ENCODE measurements at places on chromosomes 7 and 10.

DNA sequence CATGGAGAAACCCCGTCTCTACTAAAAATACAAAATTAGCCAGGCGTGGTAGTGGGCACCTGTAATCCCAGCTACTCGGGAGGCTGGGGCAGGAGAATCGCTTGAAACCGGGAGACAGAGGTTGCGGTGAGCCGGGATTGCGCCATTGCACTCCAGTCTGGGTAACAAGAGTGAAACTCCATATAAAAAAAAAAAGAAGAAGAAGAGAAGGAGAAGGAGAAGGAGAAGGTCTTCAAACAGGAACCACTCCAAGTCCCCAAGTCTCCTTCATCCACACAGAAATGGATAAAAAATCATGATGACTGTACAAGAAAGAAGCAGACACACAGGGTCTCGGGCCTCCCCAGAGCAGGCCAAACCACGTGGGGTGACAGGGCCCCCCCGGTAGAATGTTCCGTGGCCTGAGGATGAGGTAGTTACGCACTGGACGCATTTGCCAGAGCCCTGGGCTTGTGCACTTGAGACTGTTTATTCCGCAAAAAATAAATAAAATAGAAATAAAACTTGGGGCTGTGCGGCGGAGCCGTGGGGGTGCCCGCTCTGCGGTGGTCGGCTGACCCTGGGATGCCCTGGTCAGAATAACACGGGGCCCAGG is 15.8 kb downstream of the VENTX start:
- DNase-seq, result no peak

- no peak for DNase-seq
Measured at GRCh38 chr10:125626671-125627070, 56.3 kb downstream of the TEX36 start.

DNA sequence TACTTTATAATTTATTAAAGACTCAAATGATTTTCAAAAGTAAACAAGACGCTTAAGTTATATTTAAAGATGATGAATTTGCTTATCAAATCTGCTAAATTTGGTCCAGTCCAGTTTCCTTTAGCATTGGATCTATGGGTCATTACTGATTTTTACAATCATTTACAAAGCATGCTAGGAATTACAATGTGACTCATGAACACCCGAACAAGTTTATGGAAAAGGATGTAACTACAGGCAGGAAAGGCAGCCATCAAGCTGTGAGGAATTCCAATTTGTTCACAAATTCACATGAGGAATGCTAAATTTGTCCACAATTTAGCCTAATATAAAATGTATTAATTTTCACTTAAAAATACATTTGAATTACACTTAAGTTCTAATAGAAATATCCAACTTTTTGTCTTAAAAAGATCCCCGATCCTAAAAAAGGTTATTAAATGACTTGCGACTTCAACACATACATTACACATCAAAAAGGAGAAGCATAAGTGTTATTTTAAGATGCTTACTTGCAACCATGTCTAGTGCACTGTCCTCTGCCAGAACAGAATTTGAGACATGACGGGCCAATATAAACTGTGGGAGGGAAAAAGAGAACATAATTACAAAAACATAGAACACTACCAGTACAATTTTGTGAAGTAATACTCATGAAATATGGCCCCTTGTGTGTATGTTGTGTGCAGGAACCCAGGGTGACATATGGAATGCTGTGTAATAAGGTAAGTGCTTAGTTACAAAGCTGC is 194.2 kb upstream of the SLC26A5 start:
- no peak for DNase-seq

DNA sequence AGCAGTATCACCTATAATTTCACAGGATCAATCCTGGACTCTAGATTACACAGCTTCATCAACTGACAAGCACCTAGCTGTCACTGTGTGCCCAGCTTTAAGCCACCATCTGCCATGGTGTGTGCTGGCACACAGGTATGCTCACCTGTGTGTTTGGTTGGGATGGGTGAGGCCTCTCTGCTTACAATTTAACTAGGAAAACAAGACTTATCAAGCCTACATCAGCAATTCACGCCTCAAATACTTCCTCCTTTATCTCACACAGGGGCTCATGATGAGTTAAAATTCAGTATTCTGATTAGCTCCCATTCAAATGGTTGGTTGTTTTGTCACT is 608.2 kb downstream of the PARD3 start:
- DNase-seq, result no peak

DNA sequence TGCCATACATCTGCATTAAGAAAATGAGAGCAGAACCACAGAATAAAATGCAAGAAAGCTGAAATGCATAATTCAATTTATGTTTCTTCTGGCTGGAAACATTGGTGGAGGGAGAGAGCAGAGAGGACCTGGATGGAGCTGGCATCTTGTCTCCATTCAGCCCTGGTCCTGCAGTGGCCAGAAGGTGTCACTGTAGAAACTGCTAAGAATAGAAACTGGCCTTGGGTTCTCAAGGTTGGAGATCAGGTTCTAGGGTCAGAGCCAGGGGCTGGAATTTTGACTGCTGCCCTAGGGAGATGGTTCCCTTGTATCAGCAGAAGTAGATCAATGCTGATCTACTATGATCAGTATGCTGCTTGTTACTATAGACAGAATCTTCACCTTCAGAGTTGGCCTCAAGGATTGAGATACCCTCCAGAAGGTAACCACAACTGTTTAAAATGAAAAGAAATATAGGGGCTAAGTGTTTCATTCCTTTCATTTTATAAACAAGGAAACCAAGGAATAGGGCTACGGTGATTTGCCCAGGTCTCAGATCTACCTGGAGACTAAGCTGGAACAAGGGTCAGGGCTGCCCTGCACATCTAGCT is 13.1 kb downstream of the TAS2R41 start:
- DNase-seq, result no peak

DNA sequence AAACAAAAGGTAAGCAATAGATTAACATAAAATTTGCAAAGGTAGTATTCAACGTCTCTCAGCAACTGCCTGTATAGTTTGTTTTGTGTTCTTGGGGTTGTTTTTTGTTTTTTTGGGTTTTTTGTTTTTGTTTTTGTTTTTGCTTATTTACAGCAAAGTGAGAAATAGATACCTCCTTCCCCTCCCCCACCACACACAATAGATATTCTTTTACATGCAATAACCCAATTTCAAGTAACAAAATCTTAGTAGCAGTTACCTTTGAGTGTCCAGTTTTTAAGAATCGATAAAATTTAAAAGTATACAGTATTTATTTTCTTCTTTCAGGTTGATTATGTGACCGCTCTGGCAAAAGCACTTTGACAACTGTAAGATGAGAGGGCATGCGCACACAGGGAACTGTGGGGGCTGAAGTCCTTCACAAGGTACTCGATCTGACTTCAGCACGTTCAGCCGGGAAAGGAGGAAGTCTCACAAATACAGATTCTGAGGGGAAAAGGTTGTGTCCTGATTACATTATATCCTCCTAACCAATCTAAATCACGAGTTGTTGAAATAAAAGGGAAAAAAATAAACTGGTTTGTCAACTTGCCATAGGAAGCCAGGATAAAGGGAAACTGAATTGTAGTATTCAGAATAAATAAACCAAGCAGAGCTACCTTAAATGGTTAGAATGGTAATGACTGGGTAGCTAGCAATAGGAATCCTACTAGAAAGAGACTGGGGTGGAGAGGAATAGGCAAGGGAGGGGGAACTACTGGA is 47.8 kb downstream of the CPEB3 start:
- no peak for DNase-seq

GRCh38 chr7:128794020-128794419 is 2.3 kb downstream of the CCDC136 start:
- no peak for DNase-seq

DNA sequence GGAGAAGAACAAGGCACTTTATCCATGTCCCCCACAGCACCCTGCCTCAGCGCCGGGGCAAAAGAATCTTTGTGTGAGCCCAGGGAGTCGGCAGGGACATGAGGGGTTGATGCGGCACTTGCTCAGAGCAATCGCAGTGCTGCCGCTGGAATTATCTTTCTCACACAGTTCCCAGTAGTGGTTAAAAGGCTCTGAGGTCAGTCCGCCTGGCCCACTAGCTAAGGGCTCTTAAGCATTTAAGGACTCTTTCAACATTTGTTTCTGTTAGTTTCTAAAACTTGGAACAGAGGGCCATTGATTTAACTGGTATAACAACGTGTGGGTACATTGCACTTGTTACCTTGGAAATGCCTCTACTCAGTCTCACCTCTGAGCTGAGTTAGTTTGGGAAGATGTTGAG is 208.0 kb upstream of the C7orf33 start:
- DNase-seq, result no peak

GRCh38 chr10:49569031-49569631 is 30.2 kb upstream of the ERCC6 start:
- DNase-seq, result no peak

DNA sequence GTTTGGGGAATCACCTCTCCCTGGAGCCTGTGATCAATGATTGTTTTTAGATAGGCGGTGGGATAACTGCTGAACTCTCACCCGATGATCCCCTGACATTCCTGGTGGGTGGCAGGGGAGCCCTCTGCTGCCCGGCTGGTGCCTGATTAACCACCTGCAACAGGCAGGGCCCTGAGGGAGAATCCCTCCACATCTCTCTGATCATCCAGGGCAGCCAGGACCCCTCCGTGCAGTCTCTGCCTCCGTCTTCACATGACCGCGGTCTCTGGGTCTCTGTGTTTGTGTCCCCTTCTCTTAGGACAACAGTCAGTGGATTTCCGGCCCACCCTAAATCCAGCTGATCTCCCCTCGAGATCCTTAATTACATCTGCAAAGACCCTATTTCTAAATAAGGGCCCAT is 17.4 kb downstream of the CALML5 start:
- no peak for DNase-seq

GRCh38 chr10:131973160-131973951 is 8.4 kb downstream of the BNIP3 start:
- DNase-seq, result no peak

GRCh38 chr10:46524472-46525176 is 31.8 kb downstream of the GPRIN2 start:
- no peak for DNase-seq

DNA sequence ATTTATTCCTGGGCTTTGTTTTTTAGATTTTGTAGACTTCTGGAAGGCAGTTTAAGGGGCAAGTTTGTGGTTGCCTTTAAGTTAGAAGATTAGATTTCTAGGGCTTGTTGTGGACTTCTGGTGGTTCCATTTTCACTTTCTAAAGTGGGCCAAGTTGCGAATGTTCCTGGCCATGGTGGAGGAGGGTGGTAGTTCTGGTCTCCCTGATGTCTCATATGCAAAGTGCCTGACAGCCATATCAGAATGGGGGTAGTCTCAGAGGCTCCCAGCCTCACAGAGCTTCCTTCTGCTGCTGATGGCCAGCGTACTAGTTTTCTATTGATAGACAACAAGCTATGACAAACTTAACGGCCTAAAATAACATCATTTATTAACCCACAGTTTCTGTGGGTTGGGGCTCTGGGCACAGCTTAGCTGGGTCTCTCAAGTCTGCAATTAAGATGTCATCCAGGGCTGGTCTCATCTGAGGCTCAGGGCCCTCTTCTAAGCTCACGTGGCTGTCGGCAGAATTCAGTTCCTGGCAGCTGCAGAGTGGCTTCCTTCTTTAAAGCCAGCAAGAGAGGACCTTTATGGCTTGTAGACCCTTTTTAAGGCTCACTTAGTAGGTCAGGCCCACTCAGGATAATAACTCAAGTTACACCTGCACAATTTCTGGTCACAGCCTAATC is 44.8 kb downstream of the BMPER start:
- no peak for DNase-seq

- DNase-seq, result no peak
Measured at GRCh38 chr7:128928882-128929788, 8.6 kb upstream of the IRF5 start.

GRCh38 chr10:107022600-107023354 is 141.7 kb downstream of the SORCS1 start:
- no peak for DNase-seq

- no peak for DNase-seq
Measured at GRCh38 chr10:17109475-17110207, 20.0 kb downstream of the CUBN start.

DNA sequence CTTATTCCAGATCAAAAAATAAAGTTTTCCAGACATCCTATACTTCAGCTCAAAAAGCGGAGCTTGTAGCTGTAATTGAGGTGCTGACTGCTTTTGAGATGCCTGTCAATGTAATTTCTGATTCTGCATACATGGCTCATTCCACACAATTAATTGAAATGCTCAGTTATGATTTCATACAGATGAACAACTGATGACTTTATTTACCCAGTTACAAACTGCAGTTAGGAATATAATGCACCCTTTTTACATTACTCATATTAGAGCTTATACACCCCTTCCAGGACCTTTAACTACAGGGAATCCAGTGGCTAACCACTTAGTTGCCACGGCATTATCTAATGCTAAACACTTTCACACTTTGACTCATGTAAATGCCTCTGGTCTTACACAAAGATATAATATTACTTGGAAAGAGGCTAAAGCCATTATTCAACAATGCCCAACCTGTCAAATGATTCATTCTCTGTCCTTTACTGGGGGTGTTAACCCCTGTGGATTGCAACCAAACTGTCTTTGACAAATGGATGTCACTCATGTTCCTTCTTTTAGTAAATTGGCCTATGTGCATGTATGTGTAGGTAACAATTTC is 147.3 kb downstream of the ZNF33B start:
- no peak for DNase-seq

GRCh38 chr7:105827151-105827875 is 49.1 kb downstream of the ATXN7L1 start:
- no peak for DNase-seq

- DNase-seq, result no peak
Measured at GRCh38 chr10:11499425-11500071, 111.9 kb downstream of the USP6NL start.

DNA sequence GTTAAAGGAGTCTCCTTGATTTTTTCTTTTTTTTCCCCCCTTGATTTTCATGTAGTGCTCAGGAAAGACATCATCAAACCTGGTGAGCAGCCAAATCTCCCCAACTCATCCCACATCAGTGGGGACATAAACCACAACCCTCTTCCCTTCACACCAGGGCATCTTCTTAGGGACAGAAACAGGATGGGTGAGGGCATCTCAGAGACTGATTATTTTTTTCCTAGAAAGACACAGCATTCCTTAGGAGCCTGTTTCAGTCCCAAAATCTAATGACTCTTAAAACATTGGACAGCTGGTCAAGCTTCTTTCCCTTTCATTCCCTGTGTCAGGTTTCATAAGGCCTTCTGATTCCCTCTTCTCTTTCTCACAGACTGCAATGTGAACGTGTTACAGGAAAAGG is 31.5 kb upstream of the GSAP start:
- DNase-seq, result no peak

DNA sequence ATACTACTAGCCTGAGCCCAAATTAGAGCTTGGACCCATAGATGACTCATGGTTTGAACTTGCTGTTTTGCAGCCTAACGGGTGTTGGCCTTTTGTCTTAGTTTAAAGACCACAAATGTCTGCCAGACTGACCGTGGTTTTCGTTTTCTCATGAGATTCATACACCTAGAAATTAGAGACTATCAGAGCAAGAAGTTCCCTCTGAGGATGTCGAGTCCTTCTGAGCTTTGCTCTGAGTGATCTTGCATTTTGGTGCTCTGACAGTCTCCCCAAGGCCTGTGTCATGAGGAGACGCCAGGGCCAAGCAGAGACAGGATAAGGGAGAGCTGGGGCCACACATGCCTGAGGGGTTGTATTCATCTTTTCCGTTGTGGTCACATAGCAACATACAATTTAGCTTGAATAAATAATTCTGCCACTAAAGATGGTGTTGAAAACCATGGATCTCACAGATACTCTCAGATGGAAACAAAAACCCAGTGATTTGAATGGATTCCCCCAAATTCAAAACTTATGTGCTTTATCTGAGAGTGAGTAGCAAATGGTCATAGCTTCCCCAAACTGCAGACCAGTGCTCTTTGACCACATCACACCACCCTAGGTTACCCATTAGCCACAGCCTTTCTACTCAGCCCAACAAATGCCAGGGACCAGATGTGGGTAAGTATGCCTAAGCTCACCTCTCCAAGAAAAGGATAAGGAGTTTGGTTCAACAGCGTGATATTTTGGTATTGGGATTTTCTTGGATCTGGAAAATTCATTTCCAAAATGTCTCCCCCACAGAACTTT is 762.0 kb upstream of the IGFBP3 start:
- no peak for DNase-seq

Measured in cortex of kidney (tissue), 1 donor.